ENCODE measurements at places on chromosomes 3 and 15.

GRCh38 chr3:186653984-186654383 lies 11.8 kb upstream of the HRG start:
- no peak for DNase-seq

DNA sequence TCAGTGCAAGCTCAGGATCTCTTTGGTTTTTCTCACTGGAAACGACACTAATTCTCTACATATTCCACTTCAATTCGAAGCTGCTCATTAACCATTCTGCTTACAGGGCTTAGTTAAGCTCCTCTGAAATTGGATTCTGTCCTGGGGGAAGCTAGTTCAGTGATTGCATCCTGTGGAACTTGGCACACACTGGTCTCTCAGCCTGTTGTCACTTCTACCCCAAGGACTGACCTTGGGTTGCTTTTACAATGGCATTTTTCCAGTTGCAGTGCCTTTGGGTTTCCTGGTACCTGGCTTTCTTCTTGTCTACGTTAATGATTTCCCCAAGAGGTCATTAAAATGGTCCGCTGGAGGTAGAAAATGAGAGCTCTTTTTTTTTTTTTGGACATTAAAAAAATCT lies 33.3 kb upstream of the GABRB3 start:
- no peak for DNase-seq

DNA sequence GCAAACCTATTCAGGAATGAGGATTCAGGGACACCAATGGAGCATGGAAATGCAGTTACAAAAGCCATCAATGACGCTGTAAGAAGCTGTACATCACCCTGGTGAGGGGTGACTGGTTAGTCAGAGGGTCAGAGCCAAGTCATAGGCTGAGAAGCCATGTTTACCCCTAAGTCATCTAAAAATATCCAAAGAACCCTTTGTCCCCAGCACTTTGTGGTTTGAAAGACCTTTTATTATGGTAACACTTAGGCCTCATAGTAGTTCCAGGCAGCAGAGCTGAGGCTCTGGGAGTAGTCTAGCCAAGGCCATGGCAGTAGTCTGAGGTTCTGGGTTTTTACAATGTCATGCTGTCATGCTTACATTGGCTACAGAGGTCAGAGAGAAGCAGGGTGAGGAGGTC lies 131.2 kb downstream of the CTNNB1 start:
- no peak for DNase-seq

DNA sequence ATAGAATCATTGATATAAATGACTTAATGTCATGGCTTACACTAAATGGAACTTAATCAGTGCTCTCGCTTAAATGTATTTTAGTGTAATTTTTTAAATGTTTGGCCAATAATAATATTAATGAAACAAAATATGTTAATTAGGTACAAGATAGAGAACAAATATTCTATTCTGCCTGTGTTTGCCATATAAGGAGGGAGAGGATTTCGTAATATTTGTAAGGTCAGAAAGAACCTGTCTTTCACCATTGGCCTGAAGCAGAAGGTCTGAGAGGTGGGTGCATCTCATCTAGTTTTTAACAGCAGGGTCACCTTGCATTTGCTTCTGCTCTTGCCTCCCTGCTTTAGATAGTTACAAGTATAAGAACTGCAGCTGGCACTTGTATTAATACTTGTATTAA lies 2.5 kb downstream of the GPR87 start:
- DNase-seq = no peak

DNA sequence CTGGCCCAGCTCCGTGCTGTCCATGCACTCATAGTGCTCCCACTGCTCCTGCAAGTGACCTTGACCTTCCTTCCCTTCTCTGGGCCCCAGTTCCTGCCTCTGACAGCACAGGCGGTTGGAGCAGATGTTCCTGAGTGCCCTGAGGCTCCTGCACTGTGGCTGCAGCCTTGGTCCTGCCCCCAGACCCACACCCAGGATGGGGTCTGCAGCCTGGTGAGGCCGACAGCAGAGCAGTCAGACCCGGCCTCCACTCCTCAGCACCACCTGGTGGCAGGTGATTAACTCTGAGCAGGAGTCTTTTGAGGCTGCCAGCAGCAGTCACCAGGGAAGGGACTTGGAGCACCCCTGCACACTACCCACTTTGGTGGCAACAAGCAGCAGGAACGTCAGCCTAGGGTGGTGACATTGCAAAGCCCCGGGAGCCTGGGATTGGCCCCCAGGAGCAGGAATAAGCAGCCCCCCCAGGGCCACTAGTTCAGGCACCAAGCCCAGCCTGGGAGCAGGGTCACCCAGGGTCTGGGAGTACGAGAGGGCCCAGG lies 64.6 kb downstream of the CYP11A1 start:
- peak; percentile 71 for DNase-seq

DNA sequence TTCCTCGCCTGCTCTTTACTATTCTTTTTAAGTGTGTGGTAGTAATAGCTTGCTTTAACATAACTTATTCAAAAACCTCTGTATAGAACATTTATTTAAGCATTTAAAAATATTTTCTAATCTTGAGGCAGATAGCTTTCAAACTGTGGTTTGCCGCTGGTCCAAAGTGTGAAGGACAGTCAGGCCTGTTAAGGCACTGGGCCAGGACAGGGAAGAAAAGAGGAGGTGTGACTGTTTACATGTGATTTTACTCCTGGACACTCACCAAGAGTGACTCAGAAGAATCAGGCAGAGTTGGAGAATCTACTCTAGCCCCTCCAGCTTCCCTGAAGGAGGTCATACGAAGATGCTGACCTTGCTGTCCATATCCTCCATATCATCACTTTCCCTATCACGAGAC lies 44.7 kb downstream of the CEP152 start:
- DNase-seq = no peak

DNA sequence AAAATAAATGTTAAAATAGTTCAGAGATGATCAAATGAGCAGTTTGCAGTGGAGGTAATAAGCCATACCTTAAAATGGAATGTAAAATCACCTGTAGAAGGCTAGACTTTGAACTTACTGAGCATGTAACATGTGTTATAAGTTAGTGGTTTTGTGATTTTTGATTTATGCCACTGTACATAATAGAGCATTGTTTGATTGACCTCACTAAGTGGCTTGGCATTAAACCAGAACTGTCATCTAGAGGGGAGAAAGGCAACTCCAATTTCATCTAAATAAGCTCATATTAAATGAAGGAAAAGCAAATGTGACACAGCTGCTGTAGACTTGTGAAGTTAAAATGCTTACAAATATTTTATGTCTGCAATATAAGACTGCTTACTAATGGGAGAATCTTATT lies 387.9 kb downstream of the ZIC1 start:
- no peak for DNase-seq

DNA sequence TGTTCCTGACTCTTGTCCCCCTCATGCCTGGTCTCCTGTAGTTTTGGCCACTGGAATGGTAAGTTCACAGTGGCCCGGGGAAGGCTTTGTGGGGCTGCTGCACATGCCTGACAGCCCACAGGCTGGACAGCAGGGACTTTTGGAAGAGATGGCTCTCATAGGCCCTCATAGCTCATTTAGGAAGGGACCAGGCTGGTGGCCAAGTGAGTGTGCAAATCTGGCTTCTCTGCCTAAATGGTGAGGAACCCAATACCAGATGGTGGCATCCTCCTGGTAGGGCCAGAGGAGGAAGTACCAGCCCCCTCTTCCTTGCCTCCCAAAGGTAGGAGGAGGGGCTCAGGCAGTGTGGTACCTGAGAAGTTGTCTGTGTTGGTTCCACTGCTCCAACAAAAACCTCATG lies 25.6 kb downstream of the ALPK3 start:
- no peak for DNase-seq

- no peak for DNase-seq
Measured at GRCh38 chr3:99118381-99118780, 216.9 kb upstream of the DCBLD2 start.

GRCh38 chr15:56759450-56759845 lies 26.1 kb upstream of the ZNF280D start:
- DNase-seq = no peak

Measured in mesothelial cell of epicardium (in vitro differentiated cells).